Fibroblast of skin of back (primary cell): ENCODE measurements at places on chromosomes 7 and 10.

DNA sequence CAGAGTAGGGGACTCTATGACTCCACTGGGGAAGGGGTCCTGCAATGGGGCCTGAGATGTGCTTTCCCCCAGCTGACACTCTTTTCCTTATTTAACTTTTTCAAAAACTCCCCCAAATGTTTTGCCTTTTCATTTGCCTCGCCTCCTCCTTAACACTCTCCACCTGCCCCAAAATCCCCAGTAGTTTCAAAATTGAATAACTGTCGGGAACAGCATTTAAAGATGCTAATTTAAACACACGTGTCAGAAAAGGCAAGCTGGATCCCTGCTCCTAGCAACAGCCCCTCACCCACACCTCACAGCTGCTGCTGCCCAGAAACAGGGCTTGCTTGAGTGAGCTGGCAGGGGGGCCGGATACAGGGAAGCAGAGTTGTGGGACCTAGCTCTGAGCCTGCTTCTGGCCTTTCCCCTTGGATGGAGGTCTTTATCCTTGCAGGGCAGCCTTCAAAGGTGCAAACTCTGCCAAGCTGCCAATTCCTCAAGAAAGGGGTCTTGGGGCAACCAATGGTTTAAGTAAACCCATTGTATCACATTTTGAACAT, 115.3 kb downstream of the KCNMA1 start:
- DNase-seq, result no peak

GRCh38 chr7:81768951-81769778, 682 bp downstream of the HGF start:
- no peak for DNase-seq

GRCh38 chr7:43572516-43573049, 10.3 kb upstream of the STK17A start:
- peak; percentile 98 for DNase-seq

- DNase-seq, result peak; percentile 53
Measured at GRCh38 chr10:5094265-5095205, at the start of gene AKR1C3. AKR1C3 (plus strand) TSS chr10:5094414; CDS start chr10:5094445, 31 bp downstream.

DNA sequence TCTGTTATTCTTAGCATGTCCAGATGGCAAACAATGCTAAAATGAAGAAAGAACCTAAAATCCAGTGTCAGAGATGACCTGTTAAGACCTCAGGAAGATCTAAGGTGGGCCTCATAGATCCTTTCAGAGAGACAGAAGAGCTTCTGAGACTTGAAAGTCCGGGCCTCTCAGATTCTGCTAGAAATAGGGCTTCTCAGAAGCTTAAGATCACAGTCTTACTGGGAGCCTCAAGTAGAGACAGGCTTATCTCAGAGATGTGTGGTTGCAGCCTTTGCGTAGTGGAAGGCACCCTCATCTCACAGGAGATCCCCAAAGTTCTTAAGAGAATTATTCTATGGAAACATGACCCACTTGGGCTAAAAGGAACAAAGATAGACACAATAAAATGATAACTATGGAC, 642.8 kb downstream of the TNS3 start:
- no peak for DNase-seq

GRCh38 chr10:69009360-69009759, 20.8 kb downstream of the KIFBP start:
- DNase-seq, result no peak

DNA sequence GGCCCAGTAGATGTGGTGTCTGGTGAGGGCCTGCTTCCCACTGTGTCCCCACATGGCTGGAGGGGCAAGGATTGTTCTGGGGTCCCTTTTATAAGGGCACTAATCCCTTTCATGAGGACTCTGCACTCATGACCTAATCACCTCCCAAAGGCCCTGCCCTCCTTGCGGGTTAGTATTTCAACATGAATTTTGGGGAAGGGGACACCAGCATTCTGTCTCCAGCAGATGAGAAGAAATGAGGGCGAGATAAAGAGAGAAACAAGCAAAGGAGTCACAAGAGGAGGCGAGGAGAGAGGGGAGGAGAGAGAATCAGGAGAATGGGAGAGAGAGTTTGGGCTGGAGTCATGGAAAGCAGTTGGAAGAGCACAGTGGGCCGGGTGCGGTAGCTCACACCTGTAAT, 83.7 kb downstream of the C10orf105 start:
- DNase-seq, result no peak

GRCh38 chr7:121847041-121847440, 25.9 kb upstream of the PTPRZ1 start:
- DNase-seq, result no peak

GRCh38 chr7:29891766-29892165, 85.5 kb downstream of the WIPF3 start:
- no peak for DNase-seq

GRCh38 chr10:71520042-71520441, 123.3 kb downstream of the CDH23 start:
- DNase-seq, result peak; percentile 5

GRCh38 chr10:77773631-77774426, 136.2 kb upstream of the KCNMA1 start:
- DNase-seq, result no peak

DNA sequence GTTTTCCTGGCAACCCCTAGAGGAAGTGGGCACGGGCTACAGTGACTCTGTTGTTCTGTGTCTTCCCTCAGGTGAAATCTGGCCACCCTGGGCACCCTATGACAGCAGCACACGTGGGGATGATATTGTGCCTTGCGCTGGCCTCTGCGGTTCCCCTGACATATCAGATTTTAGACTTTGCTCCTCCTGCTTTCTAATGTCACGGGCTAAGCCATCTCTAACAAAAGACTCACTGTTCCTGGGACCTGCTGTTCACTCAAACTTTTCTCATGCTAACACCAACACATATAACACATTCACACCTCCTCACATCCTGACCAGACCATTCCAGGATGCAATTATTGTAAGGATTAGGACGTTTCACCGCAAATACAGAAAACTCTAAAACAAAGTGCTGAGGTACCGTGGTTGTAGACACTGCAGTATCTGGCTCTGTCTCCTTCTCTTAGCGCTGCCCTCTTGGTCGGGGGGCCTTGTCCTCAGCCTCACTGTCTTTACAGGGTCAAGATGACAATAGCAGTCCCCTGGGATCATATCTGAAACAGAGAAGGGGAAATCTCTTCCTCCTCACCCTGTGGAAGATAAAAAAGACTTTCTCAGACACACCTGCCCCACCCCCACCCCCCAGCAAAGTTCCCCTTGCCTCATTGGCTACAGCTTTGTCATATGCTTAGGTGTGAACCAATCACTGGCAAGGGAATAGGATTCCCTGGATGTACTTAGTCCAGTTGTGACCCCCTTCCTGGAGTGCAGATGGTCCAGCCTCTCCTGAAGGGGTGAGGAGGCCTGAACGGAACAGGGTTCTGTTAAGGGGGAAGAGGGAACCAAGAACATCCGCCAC, 14.1 kb downstream of the CHN2 start:
- no peak for DNase-seq

DNA sequence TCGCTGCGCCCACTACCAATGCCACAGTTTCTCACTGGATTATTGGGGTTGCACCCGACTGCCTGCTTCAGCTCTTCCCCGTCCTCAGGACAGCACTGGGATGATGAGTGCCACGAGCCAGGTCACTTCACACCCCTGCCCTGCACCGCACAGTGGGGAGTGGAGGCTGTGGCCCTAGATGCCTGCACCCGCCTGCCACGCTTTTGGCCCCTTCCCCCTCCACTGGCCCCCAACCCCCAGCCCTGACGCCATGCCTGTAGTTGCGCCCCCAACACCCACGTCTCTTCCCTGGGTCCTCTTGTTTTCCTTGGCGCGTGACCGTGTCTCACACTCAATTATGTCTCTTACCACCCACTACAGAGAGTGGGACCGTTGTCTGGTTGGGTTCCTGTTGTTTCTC, 134.3 kb downstream of the VIPR2 start:
- no peak for DNase-seq

DNA sequence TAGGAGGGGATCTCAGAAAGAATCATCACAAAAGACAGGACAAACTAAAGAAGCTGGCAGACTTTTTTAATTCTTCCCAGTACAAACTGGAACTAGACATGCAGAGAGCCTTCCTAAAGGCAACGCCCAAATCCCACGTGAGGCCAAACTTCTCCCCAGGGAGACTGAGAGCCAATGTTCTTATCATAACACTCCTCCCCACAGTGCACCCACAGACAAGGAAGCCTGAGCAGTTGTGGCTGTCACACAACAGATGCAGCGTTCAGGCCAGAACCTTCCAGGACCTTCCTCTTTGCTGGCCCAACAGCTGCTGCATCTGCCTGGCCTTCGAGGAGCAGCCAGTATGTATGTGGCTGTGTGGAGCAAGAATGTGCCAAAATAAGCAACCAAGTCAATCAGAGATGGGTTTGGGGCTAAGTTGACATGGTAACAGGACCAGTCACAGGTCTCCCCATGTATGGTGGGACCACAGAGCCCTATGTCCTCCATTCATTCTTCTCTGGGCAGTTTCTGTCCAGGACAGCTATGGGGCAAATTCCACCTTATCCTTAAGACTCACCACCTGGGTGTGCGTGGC, 34.9 kb downstream of the SRPK2 start:
- DNase-seq, result peak; percentile 68

- no peak for DNase-seq
Measured at GRCh38 chr7:133411395-133411794, 158.5 kb downstream of the EXOC4 start.

DNA sequence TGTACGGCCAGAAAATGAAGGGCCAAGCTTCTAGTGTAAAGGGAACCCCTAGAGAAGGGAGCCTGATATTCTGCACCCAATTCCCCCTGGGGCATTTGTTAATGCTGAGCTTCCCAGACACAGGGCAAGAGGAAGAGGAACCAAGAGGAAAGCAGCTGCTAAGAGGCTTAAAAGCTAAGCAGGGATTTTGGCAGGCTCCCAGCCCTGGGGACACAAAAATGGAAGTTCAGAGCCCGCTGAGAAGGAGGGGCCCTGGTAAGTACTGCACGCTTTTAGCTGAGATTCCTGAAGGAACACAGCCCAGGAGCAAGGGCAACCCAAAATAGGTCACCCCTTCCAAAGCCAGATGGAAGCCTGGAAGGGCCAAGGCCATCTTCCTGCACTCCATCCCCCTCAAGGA, 387.3 kb upstream of the MGMT start:
- DNase-seq, result no peak

DNA sequence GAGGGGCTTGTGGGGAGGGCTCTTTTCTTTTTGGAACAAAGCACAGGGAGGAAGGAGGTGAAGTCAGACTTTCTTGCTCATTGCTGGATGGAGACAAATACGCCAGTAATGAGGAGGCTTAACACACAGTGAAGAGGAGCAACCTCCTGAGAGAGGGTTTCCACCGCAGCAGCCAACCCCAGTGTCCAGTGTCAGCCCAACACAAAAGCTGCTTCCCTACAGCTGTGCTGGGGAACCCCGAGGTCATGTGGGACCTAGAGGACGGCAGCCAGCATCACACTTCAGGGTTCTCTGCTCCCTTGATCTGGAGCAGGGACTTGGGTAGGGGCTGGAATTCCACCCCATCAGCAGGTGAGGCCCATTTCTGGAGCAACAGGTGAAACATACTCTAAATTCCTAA, 7.7 kb downstream of the BLNK start:
- no peak for DNase-seq

- DNase-seq, result no peak
Measured at GRCh38 chr7:105653441-105654005, 72.2 kb upstream of the EFCAB10 start.

- no peak for DNase-seq
Measured at GRCh38 chr7:12314199-12314598, 89.5 kb downstream of the VWDE start.

DNA sequence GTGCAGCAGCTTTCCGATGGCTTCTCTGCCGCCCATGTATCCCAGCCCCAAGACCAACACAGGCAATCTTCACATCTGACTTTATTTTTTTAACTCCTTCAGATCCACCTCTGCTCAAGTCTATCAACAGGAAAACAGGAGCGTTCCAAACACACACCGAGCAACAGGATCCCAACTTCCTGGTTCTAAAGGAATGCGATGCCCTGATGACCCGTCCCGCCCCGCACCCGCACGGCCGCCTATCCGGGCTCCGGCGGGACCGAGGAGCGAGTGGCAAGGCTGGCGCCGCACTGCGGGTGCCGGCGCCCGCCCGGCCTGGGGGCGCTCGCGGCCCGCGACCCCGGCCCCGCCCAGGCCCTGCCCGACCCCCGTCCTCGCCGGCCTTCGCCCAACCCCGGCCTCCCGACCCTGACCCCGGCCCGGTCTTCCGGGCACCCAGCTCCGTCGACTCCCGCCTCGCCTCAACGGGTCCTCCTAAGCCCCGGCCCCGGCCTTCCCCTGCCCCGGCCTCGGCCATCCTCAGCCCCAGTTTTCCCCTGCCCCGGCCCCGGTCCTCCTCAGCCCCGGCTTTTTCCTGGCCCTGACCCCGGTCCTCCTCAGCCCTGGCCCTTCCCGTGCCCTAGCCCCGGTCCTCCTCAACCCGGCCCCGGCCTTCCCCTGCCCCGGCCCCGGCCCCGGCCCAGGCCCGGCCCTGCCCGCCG, 730 bp downstream of the LARP4B start:
- DNase-seq, result peak; percentile 53

GRCh38 chr7:49010717-49011116, 86.4 kb downstream of the CDC14C start:
- no peak for DNase-seq

DNA sequence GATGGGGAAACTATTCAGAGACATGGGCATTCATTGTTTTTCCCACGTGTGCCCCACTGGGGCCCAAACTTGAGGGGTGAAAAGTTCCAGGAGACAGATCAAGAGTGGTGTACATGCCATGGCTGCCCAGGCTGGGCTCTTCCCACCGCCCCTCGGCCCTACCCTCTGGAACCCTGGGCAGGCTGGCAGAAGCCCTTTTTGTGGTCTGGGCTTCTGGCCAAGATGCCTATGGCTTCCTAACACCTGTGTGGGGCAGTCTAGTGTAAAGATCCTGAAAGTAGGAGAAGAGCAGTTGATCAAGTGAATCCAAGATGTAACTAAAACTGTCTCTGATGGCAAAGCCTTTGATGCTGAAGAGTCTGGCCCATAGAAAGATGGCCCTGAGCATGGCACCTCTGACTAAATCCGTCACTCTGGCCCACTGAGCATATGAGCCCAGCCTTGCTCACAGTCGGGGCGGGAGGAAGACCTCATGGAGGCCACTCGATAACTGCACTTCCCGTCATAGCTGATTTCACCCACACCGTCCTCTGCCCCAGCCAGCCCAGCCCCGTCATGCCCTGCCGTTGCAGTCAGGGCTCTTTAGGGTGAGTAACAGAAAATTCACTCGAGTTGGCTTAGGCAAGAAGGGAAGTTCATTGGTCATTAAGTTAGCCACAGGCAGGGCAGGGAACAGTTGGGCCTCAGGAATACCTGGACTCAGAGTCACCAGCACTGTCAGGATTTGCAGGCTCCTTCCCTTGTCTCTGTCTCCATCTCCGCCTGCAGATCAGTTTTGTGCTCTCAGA, 37.9 kb upstream of the MTPAP start:
- no peak for DNase-seq

- no peak for DNase-seq
Measured at GRCh38 chr10:115654961-115655360, 561.8 kb downstream of the ATRNL1 start.

GRCh38 chr10:117130346-117130745, 7.7 kb downstream of the VAX1 start:
- no peak for DNase-seq

DNA sequence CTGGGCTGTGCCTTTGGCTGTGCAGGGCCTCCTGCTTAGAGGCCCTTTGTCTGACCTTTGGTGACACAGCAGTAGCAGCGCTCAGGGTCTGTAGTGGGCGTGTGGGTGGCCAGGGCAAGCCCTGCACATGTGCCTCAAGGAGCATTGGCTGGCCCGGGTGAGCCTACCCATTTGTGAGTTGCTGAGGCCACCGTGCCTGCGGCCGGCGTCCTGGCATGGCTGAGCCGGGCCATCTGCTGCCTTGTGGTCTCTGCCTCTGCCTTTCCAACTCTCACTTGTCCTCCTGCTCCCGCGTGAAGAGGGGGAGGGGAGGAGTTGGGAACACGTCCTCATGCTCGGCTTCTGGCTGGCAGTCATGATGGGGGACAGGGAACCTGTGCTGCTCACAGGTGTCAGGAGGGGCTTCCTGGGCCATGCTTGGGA, 9.2 kb upstream of the ORAI2 start:
- DNase-seq, result no peak
